Suppressor macrophage treated with lipopolysaccharide for 1 hour (primary cell): ENCODE measurements at places on chromosomes 11 and 22.

GRCh38 chr11:10909141-10909883 lies 51.5 kb upstream of the ZBED5 start:
- DNase-seq: no peak

DNA sequence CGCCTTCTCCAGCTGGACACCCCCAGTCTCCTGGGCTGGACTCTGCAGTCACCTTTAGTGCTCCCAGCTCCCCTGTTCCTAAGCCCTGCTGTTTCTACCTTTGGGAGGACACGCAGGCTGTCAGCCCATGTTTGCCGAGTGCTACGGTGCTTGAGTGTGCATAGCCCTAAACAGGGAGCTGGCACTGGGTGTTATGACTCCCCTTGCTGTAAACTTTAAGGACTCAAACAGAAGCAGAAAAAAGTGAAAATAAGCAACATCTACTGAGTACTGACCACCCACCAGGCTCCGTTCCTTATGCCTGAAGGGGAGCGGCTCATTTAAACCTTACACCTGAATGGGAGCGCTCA lies 7.3 kb upstream of the APOBEC3B start:
- DNase-seq: no peak

- no peak for DNase-seq
Measured at GRCh38 chr11:48049036-48049435, 68.7 kb downstream of the PTPRJ start.

DNA sequence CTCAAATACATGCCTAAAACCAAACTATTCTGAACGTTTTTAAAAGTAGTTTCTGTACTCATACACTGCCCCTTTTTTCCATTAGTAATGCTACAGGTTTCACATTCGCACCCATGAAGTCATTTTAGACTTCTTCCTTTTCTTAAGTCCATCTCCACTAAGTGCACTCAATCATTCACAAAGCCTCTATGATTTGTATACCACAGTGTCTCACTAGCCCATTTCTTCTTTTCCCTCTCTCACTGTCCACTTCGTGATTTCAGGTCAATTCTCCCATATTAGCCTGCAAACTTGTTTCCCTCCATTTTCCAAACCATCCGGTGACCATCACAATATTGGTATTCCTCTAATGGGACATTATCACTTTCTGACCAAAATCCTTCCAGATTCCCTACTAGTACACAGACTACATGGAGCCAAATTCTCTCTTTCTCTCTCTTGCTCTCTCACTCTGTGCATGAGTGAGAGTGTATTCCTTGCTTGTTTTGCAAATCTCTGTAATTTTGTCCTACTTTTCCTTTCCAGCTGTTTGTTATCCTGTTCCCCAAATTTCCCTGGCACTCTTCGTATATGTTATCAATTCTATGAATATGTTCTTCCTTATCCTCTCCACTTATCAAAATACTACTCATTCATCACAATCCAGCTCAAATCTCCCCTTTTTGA lies 3.4 kb upstream of the ZC3H12C start:
- DNase-seq: peak; percentile 63

DNA sequence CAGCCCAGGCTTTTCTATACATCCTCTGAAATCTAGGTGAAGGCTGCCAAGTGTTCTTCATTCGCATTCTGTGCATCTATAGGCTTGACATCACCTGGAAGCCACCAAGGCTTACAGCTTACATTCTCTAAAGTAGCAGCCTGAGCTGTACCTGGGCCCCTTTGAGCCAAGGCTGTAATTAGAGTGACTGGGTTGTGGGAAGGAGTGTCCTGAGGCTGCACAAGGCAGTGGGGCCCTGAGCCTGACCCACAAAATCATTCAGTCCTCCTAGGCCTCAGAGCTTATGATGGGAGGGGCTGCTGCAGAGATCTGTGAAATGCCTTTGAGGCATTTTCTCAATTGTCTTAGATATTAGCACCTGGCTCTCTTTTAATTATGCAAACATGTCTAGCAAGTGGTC lies 33.0 kb upstream of the RDX start:
- DNase-seq: no peak

GRCh38 chr11:125341676-125342075 lies 154.4 kb downstream of the FEZ1 start:
- no peak for DNase-seq

DNA sequence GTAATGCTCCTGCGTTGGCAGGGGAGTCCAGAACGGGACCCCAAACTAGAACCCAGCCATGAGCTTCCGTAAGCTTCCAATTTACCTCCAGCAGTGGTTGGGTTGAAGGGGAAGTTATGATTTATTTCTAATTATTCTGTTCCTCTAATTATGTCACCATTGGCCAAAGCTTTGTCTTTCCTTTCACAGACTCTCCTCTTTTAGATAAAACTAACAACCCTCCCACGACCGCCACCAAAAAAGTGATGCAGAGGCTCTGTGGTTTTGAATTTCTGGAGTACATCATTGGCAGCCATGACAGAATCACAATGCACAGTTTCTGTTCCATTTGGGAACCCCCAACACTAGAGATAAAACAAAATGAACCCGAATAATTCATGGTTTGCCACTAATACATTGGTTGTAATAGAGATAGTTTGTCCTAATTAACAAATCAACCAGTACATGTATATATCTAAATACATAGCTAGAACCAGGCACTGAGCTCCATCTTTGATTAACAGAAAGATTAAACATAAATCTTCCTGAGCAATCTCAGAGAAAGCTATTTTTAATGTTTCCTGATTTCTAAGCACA lies 64.3 kb downstream of the ETS1 start:
- DNase-seq: peak; percentile 56

DNA sequence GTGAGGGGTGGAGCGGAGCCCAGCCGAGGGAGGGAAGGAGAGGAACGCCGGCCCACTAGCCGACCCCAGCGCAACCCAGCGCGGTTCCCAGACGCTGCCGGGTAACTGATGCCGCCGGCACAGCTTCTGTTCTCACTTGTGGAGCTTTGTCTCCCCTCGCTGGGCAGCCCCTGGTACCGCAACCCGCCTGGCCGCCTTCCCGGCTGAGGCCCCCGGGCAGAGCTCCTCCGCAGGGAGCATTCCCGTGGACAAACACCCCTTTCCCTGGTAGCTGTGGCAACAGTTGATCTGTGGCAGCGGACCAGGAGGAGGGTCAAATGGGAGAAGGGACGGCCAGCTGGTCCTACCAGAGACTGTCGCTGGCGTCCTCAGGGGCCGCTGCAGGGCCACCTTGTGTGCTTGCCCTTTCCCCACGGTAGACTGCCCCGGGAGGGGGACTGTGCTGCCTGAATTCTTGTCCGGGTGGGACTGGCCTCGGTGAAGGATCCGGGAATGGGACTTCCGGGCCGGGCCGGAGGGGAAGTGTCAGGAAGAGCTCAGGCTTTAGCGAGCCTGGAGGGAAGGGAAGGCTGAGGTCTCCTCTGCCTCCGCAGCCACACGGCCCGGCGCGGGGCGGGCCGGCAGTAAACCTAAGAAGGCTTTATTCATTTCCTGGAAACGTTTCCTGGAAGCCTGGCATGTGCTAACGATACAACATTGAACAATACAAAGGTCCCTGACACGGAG lies 468.0 kb downstream of the OPCML start:
- peak; percentile 22 for DNase-seq

GRCh38 chr11:69219991-69220390 lies 64.3 kb downstream of the SMIM38 start:
- DNase-seq: no peak
